ENCODE measurements at places on chromosomes 16 and 17.

GRCh38 chr17:63533433-63534077 lies 10.4 kb downstream of the KCNH6 start:
- no peak for DNase-seq

- no peak for DNase-seq
Observed at GRCh38 chr16:67429799-67430503, 970 bp upstream of the HSD11B2 start.

- DNase-seq = no peak
Observed at GRCh38 chr16:81813648-81814047, 34.6 kb downstream of the PLCG2 start.

GRCh38 chr16:52439750-52440149 lies 107.2 kb downstream of the TOX3 start:
- no peak for DNase-seq

Data from eye (tissue), 1 donor.